CD14-positive monocyte (primary cell): ENCODE measurements at places on chromosomes 2 and 18.

- no peak for DNase-seq
Observed at GRCh38 chr18:52937840-52938239, 597.8 kb downstream of the DCC start.

DNA sequence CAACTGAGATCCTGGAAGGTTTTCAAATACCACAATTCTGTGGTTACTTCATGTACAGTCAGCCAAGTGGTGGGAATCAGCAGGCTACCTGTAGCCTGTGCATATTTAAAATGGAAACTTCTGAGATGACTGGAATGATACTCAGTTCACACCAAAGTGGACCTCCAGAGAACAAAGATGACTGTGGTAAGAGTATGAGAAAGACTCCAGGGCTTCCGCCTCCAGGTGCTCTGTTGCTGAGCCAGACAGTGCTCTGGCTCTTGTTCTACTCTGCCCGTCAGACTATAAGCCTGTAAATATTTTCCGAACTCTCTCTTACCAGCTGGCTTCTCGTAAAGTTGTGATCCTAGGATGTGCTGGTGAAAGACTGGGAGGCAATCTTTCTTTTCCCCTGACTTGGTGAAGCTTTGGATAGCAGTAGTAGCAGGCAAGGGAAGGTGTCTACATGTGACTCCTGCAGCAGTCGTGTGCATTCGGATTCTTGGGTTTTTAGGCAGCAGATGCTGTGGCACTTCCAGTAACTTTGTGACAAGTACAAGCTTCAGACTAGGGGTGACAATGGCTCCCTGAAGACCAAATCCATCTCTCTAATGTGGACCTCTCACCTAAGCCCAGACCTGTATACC, 23.1 kb downstream of the ST3GAL5 start:
- DNase-seq = no peak

GRCh38 chr2:3142210-3142609, 235.4 kb downstream of the EIPR1 start:
- no peak for DNase-seq

DNA sequence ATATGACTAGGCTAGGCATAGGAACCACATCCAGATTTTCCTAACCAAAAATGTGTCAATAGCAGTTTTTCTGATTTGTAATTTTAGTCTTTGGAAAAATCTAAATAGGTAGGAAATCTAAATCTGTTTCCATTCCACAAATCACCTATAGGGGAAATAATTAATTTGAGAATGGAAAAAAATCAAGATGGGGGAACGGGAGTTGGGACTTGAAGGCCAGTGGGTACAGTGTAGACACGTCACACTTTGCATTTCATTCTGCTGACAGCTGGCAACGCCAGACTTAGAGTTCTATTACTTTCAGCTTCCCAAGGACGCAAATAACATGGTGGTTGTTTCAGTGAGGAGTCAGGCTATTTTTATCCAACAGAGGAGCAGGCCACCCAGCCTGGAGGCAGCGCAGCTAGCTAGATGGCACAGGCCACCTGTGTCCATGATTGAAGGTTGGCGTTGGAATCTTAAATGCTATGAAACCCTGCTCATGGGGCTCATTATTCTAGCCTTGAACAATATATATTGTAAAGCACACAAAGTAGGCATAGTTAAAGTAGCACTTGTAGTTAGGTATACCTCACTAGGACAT, 23.4 kb downstream of the HNRNPA3 start:
- no peak for DNase-seq

DNA sequence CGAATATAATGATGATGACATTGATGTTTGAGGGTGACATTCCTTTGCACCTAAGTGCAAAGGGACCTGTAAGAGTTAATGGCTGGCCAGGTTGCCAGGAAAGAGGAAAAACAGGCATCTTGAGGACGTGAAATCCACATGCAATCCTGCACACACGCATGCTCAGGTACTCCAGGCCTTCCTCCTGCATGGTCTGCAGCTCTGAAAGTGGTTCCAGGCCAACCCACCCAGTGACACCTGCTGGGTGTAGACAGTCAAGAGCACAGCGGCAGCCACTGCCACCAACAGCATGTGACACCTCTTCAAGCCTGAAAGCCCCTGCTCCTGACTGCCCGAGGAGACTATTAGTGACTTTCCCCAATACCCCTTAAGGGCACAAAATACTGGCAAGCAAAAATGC, 101.6 kb downstream of the PIEZO2 start:
- DNase-seq = no peak

DNA sequence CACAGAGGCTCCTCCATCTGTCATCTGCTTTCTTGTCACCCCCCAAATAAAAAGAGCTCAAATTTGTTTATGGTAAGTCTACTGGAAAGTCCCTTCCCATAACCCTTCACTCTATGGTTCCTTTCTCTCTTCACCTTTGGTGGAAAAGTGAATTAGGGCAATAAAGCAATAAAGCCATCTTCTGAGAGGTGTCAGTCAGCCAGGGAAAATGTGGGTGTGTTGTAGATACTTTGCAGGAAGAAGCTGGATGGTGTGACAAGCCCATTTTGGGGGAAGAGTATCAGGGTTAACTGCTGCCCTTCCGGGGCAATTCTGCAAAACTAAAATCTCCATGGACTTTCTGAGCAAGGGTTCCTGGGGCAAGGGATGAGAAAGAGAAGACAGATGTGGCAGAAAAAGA, 197.9 kb downstream of the SH3BP4 start:
- no peak for DNase-seq
